Fibroblast of skin of abdomen (primary cell): ENCODE measurements at places on chromosomes 5 and 9.

DNA sequence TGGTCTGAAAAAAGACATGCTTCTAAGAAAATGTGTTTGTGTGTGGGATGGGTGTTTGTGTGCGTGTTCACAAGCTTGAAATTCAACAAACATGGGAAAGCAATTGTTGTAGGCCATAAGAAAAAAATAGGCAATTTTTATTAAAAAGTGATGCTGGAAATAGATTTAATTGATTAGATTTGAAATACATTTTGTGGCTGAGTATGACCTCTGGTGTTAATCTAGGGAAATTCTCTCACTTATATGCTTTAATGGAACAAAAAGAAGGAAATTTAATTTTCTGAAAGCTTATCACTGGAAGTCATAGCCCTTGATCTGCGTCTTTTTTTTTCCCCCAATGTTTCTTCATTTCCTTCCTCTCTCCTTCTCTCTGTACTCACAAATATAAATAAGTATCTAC, 3.5 kb upstream of the KCNN2 start:
- DNase-seq, result no peak

DNA sequence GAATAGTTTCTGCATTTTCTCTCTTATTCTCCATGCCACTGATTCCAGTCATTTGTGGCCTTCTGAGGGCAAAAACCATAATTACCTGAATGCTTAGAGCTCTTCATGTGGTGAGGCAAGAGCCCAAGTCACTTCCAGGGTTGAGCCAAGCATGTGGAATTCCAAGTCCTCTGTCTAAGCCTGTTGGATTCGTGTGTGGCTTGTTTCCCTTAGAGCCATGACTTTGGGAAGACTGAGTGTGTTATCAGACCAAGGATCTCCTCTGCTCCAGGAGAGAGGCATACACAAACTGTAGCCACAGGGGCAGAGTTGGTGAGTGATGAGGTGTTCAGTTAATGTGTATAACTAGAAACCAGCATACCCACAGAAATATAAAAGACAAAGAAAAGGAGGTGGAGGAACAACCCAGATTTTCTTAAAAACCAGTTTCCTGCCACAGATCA, 27.1 kb downstream of the SLC22A5 start:
- no peak for DNase-seq

DNA sequence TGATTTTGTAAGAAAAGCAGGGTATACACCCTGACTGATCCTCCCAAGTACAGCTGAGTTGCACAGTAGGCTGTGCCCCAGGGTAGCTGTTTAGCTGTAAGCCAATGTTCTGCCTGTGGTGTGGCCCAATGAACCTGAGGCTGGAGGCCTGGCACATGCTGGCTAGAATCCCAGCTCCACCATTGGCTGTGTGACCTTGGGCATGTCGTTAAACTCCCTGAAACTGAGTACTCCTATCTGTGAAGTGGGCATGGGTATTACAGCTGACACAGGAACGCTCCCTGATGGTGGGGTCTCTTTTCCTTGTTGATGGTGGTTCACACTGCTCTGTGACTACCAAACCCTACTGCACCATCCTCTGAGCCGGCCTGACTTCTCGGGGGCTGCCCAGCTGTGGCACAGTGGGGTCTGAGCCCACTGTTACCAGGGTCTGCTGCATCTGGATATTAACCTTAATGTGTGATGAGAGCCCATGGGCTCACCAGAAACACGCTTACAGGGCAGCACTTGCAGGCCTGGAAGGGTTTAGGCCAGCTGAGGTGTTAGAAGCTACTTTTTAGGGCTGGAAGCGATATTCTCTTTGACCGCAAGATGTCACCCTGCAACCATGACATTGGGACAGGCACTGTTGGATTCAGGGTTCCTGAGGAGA, 7.0 kb upstream of the GADD45G start:
- DNase-seq, result peak; percentile 51

DNA sequence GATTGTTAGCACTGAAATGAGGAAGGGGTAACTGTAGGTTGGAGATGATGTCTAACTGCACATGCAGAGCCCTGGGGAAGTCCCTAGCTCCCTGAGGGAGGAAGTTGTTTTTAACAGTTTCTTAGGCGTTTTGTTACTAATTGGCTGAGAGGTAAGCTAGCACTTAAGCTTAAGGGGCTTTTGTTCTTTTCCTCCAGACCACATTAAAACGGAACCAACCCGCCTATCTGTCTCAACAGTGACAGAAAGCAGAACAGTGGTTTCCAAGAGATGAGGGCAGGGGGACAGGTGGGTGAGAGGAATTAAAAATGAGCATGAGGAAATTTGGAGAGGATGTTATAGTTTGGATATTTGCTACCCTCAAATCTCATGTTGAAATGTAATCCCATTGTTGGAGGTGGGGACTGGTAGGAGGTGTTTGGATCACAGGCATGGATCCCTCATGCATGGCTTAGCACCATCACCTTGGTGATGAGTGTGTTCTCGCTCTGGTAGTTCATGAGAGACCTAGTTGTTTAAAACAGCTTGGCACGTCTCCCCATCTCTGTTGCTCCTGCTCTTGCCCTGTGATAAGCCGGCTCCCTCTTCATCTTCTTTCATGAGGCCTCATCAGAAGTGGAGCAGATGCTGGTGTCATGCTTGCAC, 38.9 kb downstream of the LYRM7 start:
- DNase-seq, result no peak

DNA sequence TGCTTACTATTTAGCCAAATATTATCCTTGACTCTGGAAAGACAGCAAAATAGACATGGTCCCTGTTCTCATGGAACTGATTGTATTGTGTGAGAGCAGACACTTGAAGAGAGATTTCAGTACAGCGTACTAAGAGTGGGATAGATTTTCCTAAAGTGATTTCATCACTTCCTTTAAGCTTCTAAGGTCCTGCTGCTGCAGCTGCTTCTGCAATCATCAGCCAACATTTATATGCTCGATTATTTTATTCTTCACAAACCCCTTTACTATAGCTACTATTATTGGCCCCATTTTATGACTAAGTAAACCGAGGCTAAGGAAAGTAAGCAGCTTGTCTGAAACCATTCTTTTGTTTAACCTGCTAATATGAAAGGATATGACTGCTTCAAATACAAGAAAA, 137.7 kb downstream of the SPATA31D1 start:
- DNase-seq, result no peak

GRCh38 chr5:8184455-8185063, 315.6 kb downstream of the MTRR start:
- DNase-seq, result peak; percentile 11

DNA sequence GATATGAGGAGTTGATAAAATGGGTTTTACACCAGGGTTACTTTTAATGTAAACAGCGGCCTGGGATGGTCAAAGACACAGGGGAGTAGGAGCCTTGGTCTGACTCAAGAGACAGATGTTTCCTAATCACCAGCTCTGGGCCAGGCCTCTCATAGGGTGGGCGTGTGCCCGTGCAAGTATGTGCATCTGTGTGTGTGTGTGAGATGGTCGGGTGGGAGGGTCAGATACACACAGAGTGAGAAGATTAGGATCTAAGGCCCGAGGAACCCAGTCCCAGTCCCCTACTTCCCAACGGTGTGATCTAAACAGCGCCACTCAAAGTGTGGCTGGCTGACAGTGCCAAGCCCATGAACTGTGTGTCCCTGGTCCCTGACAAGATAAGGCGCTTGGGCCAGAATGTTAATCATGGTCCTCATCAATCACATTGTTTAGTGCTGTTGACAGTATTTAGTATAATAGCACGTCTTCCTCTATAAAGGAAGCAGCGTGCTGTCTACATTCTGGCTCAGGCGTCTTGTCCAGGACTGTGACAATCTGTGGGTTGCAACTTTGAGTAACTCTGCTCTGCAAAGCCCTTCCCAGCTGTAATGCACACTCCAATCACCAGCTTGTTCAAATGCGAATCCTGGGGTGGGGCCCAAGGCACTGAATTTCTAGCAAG, 173.7 kb downstream of the DAB2IP start:
- DNase-seq, result peak; percentile 12

- no peak for DNase-seq
Measured at GRCh38 chr5:4989118-4989517, 151.0 kb upstream of the ADAMTS16 start.

DNA sequence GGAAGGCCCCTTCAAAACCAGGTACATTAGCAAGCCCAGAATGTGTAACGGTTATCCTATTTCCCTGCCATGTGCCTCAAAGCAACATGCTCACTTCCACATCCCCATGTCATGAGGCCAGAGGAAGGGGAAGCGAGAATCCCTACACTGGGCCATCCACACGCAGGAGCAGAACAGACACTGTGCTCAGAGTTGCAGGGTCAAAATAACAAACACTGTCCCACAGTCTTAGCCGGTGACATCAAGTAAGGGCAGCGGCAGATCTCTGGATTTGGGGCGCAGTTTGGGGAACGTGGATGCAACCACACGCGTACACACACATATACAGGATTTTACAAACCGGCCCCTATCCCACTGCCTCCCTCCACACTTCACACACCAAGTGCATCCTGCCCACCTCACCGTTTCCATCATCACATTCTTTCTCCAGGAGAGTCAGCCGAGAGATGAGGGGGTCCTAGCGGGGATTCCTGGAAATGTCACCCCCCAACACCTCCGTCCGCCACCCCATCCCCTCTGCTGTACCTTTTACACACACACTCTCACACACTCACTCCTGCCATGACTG, 776 bp downstream of the APBA1 start:
- DNase-seq, result no peak

DNA sequence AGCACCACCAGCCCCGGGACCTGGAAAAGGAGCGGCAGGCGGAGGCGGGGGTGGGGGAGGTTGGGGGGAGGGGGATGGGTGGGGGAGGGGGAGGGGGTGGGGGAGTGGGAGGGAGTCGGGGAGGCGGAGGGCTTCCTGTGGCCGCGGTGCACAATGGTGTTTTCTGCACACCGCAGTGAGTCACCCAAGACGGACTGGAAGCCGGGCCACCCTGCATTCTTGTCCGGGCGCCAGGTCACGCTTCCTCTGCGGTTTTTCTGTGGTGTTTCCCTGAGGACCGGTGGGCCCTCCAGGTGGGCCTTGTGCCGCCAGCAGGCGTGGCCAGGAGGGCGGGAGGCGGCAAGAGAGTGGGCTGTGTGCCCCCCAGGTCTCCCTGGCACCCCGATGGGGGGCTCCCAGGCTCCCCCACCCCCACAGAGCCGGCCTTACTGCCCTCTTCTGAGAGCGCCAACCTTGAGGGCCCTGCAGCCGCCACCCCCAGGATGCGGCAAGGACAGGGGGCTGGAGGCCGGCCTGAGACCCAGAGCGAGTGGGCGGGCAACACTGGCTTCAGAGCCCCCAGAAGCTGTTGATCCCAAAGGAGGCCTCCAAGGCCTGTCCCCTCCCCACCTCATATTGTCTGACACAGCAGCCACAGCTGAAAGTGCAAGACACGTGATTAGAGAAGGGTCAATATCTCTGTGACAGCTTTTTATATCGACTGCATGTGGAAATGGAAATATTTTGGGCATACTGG, 11.1 kb downstream of the EXD3 start:
- DNase-seq, result peak; percentile 87

GRCh38 chr5:64462391-64462790, 43.4 kb upstream of the RGS7BP start:
- no peak for DNase-seq

- no peak for DNase-seq
Measured at GRCh38 chr5:42374679-42375273, 48.5 kb upstream of the GHR start.

- DNase-seq, result peak; percentile 5
Measured at GRCh38 chr9:136488247-136489214, 5.7 kb upstream of the SEC16A start.

DNA sequence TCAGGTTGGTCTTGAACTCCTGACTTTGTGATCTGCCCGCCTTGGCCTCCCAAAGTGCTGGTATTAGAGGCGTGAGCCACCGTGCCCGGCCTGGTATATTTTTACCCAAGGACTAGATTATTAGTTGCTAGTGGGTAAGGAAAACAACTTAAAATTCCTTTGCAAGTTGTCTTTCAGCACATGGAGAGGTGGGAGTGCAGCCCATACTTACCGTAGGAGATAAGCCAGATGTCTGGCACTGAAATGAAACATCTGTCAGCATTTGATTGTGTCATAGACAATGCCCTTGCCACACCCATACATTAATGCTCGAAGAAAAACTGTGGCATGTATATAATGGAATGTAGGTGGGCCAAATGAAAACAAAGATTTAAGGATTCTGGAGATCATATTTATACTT, 36.6 kb upstream of the ANKH start:
- peak; percentile 62 for DNase-seq

DNA sequence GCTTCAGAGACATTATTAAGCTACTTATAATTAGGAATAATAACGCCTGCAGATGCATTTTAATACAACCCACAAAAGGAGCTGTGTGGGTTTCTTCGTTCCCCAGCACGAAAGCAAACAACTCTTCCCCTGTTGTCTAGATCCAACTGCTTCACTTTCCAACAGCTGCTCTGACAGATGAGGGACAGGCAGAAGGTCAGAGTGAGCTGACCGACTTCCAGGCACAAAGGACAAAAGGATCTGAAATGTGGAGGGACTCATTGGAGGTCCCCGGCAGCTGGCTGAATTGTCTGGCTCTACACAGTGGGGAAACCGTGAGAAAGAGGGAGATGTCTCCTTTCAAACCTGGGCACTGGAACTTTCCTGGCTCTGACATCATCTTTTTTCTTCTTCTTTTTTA, 79.1 kb upstream of the ALDH1B1 start:
- no peak for DNase-seq

DNA sequence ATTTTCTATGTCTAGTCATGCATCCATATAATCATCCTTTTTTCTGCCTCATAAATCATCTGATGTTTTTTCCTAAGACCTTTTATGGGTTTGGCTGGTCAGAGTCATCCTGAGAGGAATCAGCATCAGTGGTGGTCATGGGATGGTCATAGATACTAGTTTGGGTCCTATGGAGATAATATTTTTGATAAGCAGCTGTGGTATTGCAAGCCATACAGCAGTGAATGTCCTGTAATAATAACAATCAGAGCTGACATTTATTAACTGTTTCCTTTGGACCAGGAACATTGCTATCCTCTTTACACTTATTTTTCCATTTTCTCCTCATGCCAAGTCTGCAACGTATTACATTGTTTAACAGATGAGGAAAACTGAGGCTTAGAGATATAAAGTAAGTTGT, 83.1 kb downstream of the TEX10 start:
- DNase-seq, result no peak

GRCh38 chr5:131384173-131384572, 120.3 kb downstream of the CDC42SE2 start:
- DNase-seq, result no peak

- no peak for DNase-seq
Measured at GRCh38 chr9:78242041-78242440, 6.2 kb downstream of the CEP78 start.

- peak; percentile 35 for DNase-seq
Measured at GRCh38 chr5:173016598-173017046, 33.1 kb downstream of the ATP6V0E1 start.

DNA sequence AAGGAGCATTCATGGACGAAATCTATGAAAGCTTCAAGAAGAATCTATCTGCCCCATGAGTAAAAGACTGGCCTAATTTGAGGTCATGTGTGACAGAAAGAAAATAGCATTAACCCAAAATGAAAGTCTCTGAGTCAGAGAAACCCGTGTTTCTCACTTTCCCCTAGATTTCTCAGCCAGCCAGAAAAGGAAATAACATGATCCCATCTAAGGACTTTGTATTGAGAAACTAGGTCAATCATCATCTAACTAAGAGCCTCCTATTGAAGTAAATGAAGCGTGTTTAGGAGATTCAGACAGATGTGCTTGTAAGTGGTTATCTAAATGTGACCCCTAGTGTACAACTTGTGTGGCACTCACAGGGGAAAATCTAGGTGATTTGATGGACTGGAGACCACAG, 77.3 kb upstream of the ZNF366 start:
- no peak for DNase-seq

GRCh38 chr5:88883836-88884607, 1.0 kb upstream of the MEF2C start:
- DNase-seq, result peak; percentile 73

- no peak for DNase-seq
Measured at GRCh38 chr9:95425910-95426551, 90.7 kb downstream of the PTCH1 start.
